ENCODE measurements at places on chromosomes 3 and 15.

DNA sequence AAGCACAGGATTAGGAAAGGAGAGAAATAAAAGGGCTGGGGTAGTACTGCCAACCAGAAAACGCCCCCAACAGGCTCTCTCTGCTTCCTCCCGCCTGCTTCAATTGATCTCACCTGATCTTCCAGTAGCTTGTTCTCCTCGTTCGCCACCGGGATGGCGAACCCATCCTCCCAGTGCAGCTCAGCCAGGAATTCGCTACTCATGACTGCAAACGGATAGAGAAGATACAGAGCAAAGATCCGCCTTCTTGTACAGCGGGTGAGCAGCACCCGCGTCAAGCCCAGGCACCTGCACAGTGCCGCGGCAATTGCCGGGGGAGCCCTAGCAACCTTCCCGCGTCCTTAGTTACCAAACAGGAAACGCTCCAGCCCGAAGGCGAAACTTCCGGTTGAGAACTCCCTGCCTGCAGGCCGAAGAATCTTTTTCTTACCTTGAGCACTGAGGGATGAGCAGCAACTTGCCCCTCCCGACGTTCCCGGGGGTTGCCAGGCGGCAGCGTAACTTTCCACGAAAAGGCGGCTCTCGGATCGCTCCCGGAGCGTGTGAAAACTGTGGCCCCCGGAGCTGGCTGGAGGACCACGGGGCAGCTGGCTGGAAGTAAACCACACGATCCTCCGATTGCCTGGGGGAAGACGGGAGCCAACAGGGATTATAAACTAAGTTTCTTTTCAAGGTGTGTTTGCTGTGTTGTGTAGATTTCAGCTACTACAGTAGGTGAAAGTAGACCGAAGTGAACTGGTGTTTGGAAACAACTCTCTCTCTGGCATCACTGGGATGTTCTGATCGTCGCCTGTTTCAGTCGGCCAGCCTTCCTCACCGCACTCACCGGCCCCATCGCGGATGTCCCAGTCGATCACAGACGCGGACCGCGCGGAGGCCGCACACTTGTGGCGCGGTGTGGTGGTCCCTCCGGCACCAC, at the start of gene CCDC39:
Gene CCDC39, minus strand, starts transcription at position 312 of the 919 bp plus-strand sequence. Its CDS starts 109 bp downstream, at position 203.
- DNase-seq = peak; percentile 1

DNA sequence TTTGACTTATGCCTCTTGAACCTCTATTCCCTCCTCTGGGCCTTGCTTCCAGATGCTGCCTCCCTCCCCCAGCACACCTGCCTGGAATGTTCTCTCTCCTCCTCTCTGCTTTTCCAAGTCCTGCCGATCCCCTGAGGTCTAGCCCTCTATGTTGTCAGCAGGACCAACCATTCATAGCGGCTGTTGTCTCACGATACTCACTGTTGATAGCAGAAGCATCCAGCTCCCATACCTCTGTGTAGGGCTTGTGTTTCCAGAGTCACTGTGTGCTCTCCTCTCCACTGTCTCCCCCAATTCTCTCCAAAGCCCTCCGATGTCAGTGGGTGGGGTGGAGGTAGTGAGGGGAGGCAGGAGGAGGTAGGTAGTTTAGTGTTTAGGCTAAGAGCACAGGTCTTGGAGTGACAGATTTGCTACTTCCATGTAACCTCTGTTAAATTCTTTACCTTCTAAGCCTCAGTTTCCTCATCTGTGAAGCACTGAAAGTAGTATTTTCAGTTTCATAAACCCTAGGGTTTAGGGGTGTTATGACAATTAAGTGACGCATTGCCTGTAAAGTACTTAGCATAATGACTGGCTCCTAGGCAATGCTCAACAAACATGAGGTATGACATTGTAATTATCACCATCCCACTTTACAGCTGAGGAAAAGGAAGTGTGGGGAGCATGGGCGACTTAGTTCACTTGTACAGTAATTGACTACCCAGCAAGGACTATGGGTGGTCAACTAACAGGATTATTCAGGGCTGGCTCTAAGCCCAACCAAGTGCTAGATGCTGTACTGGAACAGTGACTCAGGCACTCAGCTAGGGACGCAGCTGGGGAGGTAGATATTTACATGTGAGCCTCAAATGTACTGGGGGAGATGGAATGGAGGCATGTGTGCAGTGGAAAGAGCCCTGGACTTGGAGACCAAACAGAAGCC, 122.8 kb downstream of the CACNA1D start:
- no peak for DNase-seq

- DNase-seq = no peak
These were observed 301.8 kb downstream of the LRTM1 start for GRCh38 chr3:54625805-54626787.

DNA sequence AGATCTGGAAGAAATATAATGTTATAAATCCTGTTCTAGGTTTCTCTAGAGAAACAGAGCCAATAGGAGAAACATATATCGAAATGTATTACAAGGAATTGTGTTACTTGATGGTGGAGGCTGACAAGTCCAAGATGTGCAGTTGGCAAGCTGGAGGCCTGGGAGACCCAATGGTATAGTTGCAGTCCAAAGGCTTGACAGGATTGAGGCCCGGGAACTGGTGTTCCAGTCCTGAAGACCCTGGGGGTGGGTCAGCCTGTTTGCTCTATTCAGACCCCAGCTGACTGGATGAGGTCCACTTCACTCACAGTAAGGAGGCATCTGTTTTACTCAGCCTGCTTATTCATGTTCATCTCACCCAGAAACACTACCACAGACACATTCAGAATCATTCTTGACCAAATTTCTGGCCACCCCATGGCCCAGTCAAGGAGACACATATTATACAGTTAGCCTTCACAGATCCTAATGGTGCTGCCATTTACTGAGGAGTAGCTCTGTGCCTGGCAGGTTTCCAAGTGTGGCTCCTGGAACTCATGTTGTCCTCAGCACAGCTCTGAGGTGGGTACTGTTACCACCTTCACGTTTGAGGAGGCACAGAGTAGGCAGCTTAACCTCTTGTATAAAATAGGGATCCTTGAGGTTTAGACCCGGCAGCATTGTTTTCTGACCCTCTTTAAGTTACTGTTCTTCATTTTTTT, 3.7 kb downstream of the TRAK1 start:
- no peak for DNase-seq

GRCh38 chr15:100339999-100340398, 1.8 kb downstream of the ADAMTS17 start:
- no peak for DNase-seq

GRCh38 chr3:170331143-170331542, 26.4 kb upstream of the SKIL start:
- no peak for DNase-seq

- DNase-seq = no peak
These were observed 8.1 kb downstream of the NPHP3 start for GRCh38 chr3:132713977-132714727.

- DNase-seq = no peak
These were observed 58.3 kb upstream of the XCR1 start for GRCh38 chr3:46085421-46086082.

DNA sequence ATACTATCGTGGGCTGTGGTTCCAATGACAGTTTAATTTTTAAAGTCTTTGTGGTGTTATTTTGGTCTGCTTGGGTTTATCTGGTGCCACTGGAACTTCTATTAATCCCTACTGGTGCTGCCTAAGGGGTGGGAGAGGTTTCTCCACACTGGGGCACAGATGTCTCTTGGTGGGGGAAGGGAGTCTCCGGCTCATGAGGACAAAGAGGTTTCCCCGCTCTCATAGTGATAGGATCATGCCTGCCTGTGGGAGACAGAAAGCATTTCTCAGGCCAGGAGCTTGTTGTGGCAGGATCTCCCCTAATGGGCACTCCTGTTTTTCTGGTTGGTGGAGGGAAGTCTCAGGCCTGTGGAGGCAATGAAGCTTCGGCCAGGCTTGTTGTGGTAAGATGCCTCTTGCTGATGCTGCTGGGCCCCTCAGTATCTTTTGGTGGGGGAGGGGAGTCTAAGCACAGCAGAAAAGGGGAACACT, 84.3 kb upstream of the THRB start:
- DNase-seq = no peak

- peak; percentile 53 for DNase-seq
These were observed 97.2 kb downstream of the TBC1D5 start for GRCh38 chr3:17645074-17645698.

DNA sequence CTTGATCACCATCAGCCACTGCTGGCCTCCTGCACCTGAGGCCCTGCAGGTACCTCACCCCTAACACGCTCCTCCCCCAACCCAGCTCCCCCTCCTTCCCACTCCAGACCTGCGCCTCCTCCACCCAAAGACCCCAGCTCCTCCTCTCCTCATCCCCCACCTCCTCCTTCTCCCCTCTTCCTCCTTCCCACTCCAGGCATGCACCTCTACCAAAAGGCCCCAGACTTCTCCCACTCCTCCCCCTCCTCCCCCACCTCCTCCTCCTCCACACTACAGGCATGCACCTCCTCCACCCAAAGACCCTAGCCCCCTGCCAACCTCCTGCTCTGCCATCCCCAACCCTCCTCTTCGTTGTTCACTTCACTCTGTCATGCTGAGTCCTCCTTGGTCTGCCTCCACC, 42.7 kb downstream of the CYP11A1 start:
- DNase-seq = no peak

GRCh38 chr3:43872301-43872700, 181.6 kb downstream of the ABHD5 start:
- DNase-seq = peak; percentile 72

DNA sequence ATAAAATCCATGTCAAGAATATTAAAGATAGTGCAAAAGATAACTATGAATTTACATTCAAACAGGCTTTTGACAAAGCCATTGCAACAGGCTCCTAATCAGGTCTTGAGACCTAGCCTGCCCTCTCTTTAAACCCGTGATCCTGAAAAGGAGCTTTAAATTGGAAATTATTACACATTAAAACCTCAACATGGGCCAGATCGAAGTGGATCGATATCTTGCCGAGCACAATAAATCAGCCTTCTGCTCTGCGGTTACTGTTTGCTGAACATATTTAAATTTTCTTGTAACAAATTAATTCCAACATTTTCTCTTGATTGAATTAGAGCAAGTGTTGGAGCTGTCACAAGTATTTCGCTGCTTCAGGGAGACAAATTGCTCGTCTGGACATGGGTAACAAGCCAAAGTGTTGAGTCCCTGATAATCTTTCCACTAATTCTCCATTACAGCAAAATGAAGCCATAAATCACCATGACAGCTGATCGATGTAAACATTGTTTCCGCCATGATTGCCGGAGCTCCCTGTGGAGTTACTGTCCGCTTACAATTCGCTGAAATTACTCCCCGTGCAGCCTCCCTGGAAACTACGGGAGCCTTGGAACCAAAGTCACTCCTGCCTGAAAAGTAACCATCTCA, 47.6 kb downstream of the SHOX2 start:
- DNase-seq = no peak

DNA sequence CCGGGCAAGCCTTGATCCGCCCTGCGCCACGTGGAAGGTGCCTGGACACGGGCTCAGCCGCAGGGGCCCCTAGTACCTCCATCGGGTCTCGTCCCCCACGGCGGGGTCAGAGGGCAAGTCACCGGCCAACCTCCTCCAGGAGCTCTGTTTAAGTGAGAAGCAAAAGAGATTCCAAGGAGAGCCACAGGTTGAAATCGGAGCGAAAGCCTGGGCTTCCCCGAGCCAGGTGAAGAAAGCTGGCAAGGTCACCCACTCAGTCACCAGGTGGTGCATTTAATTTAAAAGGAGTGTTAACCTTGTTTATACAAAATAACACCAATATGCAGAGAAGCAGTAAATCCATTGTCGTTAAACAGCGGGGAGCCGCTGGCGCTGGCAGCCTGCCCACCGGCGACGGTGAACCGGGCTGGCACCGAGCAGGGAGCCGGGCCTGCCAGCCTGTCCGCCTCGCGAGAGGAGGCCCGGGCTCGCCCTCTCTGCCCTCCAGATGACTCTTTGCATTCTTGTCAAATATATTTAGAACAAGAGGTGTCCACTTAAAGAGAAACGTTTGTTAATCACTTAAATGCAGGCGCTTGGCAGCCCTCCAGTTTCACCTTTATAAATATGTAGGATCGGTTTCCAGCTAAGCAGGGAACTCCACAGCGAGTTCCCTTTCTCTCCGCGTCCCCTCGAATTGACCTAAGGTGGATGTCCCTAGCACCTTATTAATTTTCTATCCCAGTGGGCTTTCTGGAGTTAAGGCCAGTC, 277.3 kb upstream of the NR2F2 start:
- no peak for DNase-seq

GRCh38 chr3:171457607-171458061, 2.6 kb downstream of the TNIK start:
- DNase-seq = no peak

DNA sequence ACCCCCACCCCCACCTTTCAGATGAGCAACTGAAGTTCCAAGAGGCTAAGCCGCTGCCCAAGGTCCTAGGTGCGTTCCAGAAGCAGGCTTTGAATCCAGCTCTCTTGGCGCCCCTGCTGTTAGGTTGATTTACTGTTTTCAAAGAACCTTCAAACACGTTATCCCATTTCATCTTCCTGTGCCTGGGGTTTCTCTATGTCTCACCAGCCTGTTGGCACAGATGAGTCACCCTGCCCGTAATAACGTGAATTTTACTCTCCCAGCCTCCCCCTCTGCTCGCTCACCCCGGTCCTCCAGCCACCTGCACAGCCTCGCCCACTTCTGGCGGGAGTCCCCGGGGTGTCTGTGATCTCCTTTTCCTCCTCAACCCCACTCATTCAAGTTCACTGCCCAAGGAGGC, 13.0 kb upstream of the TSEN2 start:
- DNase-seq = no peak

DNA sequence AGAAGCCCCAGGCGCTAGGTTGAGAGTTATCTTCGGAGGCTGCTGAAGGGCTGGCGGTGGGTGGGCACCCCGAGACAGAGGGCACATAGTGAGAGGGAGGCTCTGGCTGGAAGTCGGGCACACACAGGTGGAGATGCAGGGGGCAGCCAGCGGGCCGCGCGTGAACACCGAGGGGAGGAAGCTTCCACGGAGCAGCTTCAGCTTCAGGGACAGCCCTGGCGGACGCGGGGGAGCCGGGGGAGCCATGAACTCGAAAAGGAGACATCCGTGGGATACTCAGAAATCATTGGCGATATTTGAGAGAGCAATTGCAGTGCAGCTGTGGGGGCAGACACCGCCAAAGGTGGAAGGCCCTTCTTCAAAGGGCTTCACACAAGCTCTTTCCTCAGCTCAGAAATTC, 204.6 kb downstream of the ATP10A start:
- DNase-seq = no peak

- no peak for DNase-seq
These were observed 19.8 kb upstream of the RAB7A start for GRCh38 chr3:128706086-128706615.

GRCh38 chr15:71278989-71279756, 163.9 kb downstream of the THSD4 start:
- DNase-seq = no peak

DNA sequence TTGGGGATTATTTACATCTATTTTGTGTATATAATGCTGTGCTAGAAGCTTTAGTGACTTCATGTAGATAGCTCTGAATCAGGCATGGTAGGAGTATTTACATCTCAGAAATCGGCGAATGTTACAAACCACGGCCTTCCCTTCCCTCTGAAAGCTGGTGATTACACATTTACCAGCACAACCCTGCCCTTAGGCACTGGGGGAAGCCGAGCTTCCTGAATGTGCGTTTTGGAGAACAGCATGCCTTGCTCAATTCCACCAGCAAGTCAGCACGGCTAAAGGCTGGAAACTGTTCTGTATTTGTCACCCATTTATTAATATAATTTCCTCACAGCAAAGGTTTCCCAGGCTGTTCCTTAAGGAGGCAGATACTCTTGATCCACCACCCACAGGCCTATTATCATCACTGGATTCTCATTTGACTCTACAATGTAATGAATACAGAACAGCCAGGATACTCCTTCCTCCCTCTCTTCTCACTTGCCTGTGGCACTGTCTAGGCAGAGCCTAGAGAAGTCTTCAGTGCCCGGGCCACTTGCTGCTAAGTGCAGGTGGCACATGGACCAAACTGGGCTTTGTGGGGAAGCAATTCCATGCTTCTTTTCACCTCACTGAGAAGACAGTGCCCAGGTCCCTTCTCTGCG, 55.2 kb upstream of the CACNA2D3 start:
- DNase-seq = no peak
